ENCODE measurements at places on chromosomes 3 and 15. TPM values are rescaled to one million over a fixed set of nuclear protein-coding genes. Genes with fewer than 3 reads are reported as not detected.
A peak's percentile ranks its signal among the peaks of the same experiment; 100 is the strongest.

- no peak for DNase-seq
These were observed 228.2 kb downstream of the TBL1XR1 start for GRCh38 chr3:176969066-176969465.

DNA sequence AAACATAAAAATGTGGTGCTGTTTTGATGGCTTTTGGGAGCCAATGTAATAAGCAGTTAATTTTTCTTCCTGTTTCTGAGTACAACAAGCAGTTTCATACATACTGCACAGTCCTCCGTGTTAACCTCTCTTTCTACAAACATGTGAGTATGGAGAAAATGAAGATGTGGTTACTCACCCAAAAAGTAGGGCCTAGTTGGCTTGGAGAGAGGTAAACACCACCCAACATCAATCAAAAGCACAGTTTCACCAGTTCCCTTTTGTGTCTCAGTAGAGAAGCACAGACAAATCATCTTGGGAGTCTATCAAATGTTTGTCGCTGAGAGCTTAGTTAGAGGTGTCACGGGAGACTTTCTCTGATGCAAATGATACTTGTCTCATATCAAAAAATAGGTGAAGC, 320.2 kb downstream of the UNC13C start:
- no peak for DNase-seq

- DNase-seq, result no peak
These were observed 184.5 kb downstream of the STAG1 start for GRCh38 chr3:136567599-136568188.

DNA sequence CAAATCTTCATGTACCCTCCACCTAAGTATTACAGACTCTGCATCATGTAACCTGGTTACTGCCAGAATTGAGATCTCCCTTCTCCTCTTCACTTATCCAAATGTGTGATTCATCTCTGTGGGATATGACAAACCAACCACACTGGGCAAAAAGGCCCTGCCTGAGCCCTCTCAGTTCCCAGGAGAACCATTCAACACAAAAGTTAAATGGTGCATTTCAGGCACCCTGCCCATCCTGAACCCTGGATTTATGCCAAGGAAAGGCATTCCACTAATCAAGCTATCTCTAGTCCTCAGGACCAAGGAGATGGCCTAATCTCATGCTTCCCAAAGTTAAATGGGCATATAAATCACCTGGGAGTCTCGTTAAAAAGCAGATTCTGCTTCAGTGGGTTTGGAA, 108.5 kb downstream of the TNIK start:
- DNase-seq, result no peak

DNA sequence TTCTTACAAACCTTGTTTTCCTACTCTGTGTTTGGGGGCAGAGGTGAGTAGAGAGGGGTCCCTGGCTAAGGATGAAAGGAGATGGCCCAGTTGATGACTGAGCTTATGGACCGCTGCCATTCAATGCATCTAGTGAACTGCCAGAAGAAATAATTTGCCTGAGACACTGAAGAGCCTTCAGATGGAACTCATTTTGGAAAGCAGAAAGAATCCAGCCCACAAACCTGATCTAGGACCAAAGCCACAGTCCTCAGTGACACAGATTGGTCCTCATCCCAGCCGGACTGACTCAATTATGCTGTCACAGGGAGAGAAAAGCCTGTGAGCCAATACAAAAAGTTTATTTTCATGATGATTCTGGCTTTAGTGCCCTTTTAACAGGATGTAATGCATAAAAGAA, 82.7 kb downstream of the CD47 start:
- no peak for DNase-seq

DNA sequence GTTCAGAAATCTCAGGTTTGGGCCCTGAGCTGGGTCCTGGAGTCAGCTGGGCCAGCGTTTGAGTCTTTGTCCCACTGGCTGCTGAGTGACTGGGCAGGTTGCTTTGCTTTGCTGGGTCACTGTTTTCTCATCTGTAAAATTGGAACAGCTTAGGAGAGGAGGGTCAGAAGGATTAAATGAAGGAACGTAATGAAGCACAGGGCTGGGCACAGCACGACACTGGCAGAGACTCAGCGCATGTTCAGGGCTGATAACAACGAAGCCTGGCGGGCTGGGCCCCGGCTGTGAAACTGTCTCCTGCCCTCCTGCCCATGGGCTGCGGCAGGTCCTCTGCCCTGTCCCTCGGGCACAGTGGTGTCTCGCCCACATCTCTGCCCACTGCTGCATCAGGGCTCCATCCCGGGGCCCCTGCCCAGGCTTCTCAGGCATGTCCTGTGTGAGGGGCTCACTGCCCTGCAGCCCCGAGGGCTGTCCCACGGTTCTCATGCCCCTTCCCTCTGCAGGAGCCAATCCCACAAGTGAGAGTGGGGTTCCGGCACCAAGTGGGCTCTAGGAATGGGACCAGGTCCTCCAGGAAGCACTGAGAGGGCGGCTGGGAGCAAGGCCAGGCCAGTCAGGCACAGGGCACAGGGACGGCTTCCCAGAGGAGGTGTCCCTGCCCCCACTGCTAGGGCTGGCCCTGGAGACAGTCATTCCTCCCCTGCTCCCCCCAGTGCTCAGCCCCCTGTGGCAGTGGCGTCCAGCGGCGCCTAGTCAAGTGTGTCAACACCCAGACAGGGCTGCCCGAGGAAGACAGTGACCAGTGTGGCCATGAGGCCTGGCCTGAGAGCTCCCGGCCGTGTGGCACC, 88.0 kb downstream of the TBC1D2B start:
- DNase-seq, result no peak

DNA sequence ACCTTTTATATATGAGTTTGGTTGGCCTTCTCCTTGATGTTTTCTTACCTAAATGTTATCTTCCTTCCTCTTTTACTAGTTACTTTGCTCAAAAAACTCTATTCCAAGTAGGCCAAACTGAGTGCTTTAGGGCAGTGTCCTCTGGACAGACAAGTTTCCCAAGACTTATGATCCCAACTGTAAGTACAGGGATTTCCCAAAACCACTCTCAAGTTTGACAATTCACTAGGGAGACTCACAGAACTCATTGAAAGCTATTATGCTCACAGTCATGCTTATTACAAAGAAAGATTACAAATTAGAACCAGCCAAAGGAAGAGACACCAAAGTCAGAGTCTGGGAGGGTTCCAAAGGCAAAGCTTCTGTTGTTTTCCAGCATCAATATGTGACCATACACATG, 534.2 kb upstream of the ALCAM start:
- DNase-seq, result no peak

DNA sequence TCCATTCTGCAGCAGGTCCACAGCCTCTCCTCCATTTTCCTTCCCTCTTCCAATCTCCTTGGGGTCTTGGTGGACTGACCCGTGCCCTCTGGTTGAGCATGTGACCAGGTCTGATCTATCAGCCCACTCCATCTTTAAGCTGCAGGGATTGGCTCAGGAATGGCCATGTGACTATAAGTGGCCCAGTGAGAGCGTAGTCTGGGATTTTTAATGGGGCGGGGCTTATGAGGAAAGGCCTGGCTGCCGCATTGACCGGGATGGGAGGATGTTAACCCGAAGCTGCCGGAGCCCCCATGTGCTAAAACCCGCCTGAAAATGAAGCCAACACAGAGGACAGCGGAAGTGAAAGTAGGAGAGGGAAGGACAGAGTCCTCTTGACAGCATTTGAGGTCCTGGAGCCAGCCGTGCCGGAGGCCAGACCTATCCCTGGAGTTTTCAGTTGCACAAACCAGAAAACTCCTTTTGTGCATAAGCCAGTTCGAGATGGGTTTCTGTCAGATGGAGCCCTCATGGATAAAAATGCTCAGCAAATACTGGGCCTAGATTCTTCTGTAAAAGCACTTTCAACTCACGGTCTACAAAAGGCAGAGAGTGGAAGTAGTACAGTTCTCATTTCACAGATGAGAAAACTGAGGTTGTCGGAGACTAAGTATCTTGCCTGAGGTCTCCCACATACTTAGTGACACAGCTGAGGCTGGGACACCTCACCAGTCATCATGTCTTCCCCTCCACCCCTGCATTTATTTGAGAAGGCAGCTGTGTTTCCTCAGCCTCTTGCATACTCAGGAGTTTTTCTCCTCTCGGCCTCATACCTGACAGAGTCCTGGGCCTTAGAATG, 61.9 kb downstream of the ATP2B2 start:
- no peak for DNase-seq

DNA sequence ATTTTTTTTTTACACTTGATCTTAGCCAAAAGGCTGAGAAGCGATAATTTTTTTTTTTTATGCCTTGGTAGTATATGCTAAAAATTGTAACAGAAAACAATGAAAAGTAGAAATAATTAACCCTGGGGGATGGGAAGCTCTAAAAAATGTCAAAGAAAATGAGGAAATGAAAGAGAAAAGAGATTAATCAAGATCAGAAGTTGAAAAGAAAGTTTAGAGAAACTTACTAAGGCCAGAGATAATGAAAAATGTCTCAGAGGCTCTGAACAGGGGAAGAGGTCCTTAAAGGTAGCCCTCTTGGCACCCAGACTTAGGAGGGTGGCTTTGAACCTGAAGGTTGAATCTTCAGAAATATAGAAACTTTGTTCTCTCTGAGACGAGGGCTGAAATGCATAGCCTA, 58.6 kb upstream of the ZBED2 start:
- DNase-seq, result no peak

DNA sequence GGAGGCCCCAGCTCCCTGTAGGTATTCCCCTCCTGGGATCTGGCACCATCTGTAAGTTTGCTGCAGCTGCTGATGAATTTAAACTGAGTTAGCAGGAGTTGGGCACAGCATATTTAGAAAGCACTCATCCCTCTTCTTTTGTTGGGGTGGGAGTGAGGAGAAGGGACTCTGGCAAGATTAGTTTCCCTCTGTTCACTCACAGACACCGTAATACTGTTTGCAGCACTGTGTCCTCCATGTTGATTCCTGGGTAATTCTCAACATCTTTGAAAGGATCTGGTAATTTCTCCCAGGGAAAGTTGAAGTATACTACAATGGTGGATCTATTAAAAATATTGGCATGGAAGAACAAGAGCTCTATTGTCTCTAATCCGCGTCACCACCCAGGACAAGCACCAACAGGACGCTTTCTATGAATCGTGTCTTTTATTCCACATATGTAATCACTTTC, 173.3 kb downstream of the RBMS3 start:
- no peak for DNase-seq

DNA sequence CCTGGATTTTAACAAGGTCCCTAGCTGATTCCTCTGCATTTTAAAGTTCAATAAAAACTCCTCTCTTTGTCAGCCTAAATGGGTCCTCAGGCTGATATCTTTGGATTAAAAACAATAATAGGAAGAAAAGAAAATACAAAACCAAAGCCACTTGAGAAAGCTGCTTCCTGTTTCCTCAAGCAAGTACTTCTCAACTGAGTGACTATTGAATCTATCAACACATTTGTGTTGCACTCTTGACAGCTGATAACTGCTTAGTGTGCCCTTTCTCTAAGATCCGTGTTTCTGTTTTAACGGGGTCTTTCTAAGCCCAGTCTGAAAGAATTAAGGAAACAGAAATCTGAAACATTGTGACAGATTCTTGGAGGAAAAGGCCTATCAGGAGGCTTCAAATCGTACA, 410.7 kb downstream of the GRM7 start:
- no peak for DNase-seq

DNA sequence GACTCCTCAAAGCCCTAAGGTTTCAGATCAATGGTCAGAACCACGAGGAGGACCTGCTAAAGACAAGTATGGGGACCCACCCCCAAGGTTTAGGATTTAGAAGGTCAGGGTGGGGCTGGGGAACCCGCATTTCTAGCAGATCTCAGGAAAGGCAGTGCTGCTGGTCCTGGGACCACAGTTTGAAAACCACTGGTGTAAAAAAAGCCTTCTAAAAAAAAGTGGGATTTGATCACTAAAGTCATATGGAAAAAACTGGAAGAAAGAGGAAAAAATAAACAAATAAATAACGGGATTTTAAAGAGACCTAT, 832 bp downstream of the SLC41A3 start:
- no peak for DNase-seq

DNA sequence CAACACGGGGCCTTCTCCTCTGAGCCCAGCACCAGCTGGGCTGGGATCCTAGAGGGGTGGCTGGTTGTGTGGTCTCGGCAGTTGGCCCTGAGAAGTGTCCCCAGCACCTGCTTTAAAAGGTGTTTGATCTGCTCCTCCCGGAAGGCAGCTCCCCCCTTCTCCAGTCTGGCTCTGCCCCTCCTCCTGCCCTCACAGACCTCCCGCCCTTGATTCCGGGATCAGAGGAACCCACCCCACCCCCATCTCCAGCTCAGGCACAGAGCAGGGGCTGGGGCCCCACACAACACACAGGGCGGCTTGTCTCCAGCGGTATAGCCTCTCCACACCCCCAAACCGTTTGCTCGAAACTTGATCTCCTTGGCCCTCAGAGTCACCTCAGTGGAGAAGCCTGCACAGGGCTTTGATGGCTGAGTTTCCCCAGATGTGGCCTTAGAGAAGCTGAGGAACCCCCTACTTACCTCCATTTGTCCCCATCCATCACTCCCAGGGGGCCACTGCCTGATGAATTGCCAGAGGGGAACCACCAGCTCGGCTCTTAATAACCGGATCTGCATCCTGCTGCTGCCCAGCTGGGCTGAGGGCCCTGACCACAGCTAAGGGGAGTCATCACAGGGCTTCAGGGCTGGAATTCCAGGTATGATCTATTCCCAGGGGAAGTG, 6.4 kb upstream of the STRA6 start:
- DNase-seq, result no peak

GRCh38 chr3:194058189-194058571, 77.8 kb upstream of the HES1 start:
- DNase-seq, result peak; percentile 30

DNA sequence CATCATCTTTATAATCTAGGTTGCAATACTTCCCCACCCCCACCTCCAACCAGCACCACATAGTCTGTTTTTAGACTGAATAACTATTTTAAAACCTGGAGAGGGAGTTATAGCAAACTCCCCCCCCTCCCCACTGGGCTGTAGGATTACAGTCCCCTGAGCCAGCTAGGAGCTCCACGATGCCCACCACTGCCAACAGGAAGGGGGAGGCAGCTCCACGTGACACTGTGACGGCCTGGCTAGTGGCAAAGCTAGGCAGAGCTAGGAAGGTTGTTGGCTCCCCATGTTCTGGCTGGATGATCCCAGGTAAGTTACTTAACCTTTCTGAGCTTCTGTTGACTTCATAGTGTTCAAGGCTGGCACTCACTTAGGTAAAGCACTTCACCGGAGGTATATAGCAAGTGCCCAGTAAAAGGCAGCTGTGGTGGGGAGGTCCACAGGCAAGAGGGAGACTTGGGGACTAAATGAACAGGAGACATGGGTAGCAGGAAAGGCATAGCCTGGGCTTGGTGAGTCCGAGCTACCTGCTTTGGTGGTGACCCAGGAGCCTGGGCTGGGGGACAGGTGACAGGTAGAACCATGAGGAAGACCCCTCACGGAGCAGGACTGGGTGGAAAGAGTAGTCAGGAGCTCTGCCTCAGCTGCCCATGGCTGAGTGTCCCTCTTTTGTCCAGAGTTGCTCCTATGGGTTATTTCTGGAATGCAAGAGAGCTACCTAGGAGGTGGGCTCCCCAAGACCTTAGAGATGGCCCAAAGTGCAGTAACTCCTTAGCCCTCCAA, 4.0 kb upstream of the TBC1D21 start:
- no peak for DNase-seq

GRCh38 chr3:14448756-14449727, 46.6 kb downstream of the SLC6A6 start:
- DNase-seq, result no peak

NANOGP8 gene
- not detected for total RNA-seq

SPESP1 gene
- 1.1 TPM for total RNA-seq

PYGO1 gene
- total RNA-seq, result not detected

ARHGEF26 gene
- 0.13 TPM for total RNA-seq

PLA2G4D gene
- not detected for total RNA-seq

SAMMSON gene
- not detected for total RNA-seq

ATP13A4 gene
- 1.7 TPM for total RNA-seq

LYSMD2 gene
- total RNA-seq, result 14.9 TPM

MAP6D1 gene
- total RNA-seq, result 0.55 TPM

C3orf20 gene
- total RNA-seq, result not detected

ZNF501 gene
- total RNA-seq, result 2.0 TPM
